Astrocyte of the spinal cord (primary cell): ENCODE measurements at places on chromosomes 3 and 15.

- no peak for DNase-seq
These were observed 47.0 kb downstream of the FRMD4B start for GRCh38 chr3:69338911-69339310.

DNA sequence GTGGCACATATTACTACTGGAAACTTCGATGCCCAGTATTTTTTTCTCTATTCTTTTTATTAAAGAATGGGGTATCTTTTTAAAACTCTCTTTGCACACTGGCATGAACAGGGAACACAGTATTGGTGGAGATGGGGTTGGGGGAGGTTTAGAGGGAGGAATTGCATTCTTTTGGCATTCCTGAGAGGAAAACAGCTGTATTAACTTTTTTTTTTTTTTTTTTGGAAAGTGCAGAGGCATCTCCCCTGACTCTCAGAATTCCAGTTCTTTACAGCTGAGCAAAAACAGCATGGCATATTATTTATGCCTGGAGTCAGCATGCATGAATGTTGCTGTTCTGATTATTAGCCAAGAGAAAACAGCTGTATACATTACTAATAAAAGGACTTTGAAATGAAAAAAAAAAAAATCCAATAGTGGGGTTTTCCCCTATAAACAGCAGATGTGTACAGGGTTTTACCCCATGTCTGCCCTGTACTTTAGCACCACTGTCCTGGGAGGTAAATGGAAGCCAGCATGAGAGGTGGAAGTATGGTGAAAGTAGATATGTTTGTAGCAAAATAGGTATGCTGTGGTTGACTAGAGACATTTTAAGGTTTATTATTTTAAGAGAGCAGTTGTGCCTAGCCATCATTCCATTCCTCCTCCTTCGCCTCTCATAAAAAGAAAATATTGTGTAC lies 132.2 kb downstream of the FNDC3B start:
- DNase-seq: no peak

DNA sequence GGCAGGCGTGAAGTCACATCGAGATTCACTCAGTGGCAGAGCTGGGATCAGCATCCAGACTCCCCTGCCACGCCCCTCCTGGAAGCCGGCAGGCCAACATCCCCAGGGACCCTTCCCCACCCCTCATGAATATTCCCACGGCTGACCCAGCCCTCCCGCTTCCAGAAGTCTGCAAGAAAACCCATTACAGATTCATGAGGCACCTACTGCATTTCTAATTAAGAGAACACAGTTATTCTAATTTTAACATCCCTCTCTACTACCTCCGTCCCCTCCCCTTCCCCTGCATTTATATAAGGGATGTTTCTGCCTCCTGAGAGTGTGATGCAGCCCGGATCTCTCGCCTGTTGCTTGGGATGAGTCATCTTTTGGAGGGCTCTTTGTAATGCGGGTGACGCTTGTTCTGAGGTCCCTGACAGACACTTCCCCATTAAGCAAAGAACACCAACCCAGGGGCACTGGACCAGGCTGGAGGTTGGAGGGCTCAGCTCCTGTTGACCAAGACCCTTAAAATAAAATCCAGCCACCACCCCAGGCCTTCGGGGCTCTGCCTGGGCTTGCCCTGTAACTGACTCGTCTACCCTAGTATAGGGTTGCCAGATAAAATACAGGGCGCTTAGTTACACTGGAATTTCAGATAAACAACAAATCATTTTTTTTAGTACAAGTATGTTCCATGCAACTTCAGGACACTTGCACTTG lies 118.7 kb downstream of the NUP210 start:
- DNase-seq: peak; percentile 77

DNA sequence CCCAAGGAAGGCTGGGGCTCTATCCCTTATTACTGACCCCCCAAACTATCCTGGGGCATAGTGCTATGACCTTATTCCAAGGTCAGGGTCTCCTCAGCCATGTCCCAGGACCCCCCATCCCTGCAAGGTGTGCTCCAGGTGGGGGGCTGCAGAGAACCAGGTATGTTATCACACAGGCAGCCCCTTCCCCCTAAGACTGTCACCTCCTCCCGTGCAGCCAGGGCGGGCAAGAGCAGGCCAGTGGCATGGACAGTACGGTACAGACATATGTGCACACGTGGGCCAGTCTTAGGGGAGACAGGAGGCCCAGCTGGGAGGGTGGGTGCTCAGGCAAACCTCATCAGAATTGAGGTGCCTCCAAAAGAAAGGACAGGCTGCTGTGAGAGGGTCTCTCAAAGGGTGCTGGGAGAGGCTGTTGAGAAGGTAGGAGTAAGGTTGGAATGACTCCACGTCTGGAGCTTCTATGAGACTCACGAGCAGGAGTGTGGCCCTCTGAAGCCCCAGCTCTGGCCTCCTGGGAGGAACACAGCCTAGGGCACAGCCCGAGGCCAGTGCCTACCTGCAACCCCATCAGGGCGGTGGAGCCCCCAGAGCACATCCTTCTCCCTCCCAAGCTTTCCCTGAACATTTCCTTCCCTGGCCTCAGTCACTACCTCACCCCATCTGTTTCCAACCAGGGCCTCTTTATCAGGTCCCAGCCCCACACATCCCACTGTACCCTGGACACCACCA lies 1.7 kb upstream of the COL7A1 start:
- DNase-seq: no peak

DNA sequence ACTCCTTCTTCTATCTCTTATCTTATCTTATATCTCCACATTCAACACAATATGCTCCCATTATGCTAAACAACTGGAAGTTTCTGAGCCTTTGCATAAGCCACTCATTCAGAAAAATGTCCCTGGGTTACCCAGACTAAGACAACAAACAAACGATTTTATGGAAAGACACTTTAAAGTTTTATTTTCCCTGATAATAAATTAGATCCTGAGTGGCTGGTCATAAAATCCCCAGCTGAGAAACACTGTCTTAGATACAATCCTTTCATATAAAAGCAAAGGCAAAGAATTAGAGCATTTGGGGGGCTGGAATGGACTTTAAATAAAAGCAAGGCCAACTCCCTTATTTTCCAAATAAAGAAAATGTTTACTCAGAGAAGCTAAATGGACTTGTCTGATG lies 322.3 kb downstream of the GBE1 start:
- DNase-seq: no peak
